ENCODE measurements at places on chromosomes 6 and 20.

DNA sequence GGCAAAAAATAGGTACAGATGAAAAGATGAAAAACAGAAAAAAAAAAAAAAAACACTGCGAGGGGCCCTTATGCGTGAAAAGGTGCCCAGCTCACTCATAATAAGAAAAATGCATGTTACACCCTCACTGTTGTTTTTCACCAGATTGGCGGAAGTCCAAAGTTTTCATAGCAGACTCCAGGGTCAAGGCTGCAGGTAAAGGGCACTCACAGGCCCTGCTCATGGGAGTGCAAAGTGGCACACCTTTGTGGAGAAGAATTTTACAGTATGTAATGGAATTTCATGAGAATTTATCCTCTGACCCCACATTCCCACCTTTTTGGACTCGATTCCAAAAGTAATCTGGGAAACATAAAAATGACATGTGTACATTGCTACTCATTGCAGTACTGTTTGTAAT is 108.2 kb downstream of the CDKAL1 start:
- DNase-seq = no peak

DNA sequence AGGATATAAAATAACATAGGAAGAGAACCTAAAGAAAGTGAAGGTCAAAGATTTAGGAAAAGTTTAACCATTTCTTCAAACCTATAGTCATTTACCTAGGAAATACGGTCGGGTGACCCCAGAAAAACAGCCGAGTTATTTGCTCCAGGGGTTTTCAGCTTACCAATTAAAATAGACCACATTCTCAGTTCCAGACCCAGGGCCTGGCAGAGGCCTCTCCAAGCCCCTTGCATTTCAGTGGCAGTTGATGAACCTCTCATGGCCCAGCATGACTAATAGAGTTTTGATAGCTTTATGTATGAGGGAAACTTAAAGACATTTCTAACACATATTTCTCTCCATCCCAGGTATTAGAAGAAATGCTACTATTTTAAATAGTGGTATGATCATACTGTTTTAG is 113.5 kb downstream of the OGFRL1 start:
- DNase-seq = no peak

DNA sequence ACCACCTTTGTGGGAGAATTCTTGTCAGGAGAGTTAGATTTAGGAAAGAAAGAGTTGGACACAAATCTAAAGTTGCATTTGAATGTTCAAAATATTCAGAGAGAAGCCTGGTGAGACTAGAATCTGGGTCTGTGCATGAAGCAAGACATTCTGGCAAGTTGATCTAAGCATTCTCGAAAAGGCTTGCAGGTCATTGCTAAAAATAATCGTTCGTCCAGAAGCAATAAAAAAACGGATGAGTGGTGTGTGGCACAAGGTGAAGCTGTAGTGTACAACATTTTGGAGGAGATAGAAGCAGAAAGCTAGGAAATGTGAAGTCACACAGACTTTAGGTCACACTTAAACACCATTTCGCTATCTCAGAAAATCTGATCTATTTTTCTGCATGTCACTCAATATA is 114.9 kb upstream of the IFNGR1 start:
- no peak for DNase-seq

GRCh38 chr6:43359381-43359780 is 10.1 kb downstream of the ZNF318 start:
- DNase-seq = no peak

GRCh38 chr6:17842014-17842776 is 135.5 kb upstream of the NUP153 start:
- DNase-seq = no peak

DNA sequence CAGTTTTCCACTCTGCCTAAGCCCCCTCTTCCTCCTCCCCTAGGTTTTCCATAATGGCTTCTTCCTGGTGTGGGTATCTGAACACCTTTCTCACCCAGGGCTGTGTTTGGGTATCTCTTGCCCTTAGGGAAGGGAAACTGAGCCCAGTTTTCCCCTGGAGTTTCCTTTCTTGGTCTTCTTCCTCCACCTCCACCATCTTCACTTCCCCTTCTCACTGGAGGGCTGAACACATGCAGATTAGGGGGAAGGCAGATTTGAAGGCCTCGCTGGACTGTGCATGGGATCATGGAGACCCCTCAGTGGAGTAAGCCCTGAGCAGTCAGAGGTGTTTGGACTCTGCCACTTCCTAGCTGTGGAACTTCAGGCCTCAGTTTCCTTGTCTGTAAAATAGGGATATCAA is 27.8 kb downstream of the FOXP4 start:
- no peak for DNase-seq

DNA sequence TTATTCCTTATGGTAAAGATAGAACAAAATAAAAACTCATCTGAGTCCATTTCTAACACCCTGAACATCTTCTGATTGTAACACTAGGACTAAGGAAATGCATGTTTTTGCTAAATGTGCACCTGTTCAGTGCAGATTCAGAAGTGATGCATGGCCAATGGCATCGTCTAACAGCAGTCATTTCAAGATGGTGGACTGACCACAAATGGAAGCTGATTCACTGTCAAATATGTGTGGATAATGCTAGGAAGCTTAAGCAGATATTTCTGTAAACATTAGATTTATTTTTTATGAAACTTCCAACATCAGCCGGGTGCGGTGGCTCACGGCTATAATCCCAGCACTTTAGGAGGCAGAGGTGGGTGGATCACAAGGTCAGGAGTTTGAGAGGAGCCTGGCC is 394.8 kb downstream of the SAMD5 start:
- no peak for DNase-seq

DNA sequence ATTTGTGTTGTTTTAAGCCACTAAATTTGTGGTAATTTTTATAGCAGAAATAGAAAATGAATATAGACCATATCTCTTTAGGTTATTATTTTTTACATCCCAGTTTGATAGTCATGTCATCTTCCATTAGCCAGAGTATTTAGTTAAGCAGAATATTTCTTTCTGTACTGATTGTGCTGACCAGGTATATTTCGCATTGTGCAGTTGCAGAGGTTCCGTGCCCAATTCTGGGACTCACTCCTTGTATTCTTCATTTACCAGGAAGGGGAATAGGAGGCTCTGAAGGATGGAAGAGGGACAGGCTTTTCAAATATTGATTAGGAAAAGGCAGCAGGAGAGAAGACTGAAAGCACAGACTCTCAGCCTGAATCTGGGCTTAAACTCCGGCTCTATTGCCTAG is 217.8 kb downstream of the AKAP7 start:
- no peak for DNase-seq

DNA sequence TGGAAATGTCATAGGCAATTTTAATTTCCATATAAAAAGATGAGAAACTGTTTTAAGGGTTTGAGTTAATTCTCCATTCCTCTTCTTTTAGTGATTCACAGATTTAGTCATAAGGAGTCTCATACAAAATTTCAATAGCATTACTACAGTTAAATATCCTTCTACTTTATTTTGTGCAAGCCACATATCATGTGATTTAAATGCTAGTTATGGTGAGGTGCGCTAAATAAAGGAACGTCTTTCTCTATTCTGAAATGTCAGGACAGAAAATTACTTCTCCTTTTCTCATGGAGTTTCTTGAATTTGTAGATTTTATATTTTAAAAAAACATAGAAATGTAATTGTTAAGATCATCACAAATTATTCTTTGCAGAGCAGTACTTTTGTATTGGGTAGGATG is 50.0 kb upstream of the SUPT3H start:
- DNase-seq = no peak

GRCh38 chr6:31485055-31485454 is 12.9 kb upstream of the MICB start:
- DNase-seq = no peak

- DNase-seq = no peak
These were observed 15.5 kb downstream of the TPD52L1 start for GRCh38 chr6:125169058-125169457.

DNA sequence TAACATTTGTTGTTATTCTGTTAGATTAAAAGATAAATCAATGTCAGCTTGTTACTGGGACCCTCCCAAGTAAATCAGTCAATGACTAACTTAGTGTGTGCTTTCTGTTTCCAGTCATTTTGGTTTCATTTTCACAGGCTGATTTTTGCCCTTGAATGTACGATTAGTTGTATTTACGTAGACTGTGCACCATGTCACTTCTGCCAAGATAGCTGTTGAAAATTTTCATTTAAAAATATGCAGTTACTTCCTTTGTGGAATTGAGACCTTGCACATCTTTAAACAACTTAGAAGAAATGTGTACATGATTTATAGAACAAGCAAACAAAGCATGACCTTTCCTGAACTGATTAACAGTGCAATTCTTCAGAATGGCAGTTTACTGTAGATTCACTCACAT is 944.8 kb upstream of the CITED2 start:
- no peak for DNase-seq

DNA sequence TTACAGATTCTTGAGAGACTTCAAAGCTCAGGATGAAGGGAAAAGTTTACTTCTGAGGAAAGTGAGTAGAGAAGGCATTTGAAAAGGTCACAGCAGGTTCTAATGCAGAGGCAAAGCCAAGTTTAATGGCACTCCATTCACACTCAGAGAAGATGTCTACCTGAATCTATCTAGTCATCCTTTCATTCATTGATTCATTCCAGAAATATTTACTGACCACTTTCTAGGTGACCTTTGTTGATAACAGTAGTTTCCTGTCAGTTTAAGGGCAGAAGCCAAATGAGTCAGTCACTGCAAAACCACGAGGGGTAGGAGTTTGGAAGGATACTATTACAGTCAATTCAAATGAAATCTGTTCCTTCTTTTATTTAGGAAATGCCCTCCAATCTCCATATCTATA is 30.8 kb downstream of the FBXO5 start:
- DNase-seq = no peak

GRCh38 chr20:57851025-57851682 is 141.3 kb upstream of the PMEPA1 start:
- no peak for DNase-seq

GRCh38 chr6:166775180-166775922 is 148.3 kb upstream of the RPS6KA2 start:
- DNase-seq = peak; percentile 79

DNA sequence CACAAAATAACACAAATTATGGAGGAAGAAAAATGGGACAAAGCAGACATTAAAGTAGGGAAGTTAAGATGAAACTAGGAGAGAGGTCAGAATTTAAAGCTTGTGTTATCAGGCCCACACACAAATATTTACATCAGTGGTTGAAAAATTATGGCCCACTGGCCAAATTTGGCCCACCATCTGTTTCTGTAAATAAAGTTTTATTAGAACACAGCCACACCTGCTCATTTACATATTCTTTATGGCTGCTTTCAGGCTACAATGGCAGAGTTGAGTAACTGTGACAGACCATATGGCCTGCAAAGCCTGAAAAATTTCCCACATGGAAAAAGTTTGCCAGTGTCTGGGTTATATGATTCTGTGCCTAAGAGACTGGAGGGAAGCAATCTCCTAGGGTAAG is 49.0 kb downstream of the SLC22A23 start:
- DNase-seq = no peak

Measured in CD4-positive, alpha-beta T cell treated with Interleukin-17A for 1 hour (primary cell).